ENCODE measurements at places on chromosomes 16 and 17.

DNA sequence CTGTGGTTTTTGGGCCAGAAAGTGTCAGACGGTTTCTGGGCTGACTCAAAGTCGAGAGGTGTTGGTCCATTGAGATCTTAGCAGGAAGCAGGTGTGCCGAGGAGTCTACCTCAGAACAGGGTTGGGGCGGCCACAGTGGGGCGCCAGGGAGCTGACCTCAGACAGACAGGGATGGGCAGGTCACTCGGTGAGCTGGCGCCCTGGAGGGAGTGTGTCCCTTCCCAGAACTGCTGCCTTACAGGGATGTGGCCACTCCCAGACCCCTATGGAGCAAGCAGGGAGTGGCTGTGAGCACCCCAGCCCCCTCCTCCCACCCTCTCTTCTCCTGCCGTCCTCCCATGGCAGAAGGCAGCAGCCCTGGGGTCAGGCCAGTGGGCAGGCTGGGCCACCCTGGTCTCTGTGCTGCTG, 14.0 kb upstream of the DPEP1 start:
- DNase-seq, result no peak

- no peak for DNase-seq
Observed at GRCh38 chr17:31820691-31821435, 38.2 kb downstream of the COPRS start.

DNA sequence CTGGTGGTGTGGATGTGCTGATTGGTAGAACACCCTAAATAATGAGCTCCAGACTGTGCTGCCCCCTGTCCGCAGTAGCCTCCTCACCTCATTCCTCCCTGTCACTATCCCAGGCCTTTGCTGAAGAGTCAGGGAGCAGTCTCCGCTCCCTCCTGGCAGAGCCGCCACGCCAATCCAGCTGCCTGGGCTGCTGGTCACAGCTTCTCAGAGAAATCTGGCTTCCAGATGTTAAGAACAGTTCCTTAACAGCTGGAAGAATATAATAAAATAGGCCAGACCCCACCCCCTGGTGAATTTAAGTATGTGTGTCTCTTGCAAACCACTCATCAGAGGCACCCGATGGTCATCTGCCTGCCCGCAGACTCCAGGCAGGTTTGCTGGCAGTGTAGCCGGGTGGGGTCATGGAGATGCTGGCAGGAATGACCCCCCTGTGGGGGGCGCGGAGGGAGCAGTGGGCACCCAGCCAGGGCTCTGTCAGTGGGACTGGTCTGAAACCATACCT, 161.0 kb downstream of the CCDC182 start:
- DNase-seq, result peak; percentile 32

DNA sequence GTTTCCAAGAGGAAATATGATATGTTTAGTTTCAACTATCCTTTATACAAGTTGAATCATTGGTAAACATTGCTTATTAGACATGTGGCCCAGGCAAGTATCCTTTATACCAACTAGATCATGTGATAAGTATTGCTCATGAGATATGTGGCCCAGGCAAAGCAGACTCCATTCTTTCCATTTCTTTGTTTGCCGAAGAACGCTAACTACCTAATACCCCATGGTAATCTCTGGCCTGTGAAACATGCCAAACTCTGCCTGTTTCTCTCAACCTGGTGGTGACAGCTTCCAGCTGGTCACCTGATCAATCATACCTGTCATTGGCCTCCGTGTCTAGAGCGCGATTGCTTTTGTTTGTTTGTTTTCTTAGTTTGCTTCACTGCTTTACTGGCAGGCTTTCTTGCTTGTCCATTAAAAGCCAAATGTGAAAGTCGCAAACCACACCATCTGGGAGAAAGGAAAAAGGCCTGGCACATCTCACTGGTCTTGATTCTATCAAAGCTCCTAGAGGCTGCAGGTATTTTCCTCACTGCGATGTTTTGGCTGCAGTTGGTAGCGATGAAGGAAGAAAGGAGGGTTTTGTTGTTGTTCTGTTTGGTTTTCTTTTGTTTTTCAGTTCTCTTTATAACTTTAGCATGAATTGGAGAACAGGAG, 686.2 kb downstream of the KCNJ2 start:
- no peak for DNase-seq

GRCh38 chr17:79984045-79984840, 51.4 kb downstream of the TBC1D16 start:
- no peak for DNase-seq

DNA sequence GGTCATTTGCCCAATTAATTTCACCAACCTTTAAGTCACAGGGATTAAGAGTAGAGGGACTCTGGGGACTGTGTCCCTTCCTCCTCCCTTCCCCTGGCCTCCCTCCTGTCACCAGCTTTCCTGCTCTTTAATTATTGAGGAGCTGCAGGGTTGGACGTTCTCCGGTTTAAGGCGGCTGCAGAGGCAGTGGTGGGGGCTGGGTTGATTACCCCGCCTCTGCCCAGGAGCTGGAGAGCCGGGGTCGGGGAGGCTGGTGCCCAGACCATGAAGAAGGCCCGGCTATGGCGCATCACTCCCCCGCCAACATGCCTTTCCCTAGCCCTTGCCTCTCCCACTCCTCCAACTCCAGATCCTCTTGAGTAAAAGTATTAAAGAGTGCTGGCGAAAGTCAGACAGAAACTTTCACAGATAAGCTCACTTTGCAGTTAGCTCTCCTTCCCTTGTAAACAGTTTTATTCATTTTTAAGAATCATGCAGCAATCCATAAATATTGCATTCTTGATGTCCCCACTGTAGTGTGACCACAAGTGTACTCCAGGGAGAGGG, 1.1 kb upstream of the FOXJ1 start:
- DNase-seq, result no peak

GRCh38 chr17:36808180-36808661, 129.1 kb upstream of the LHX1 start:
- no peak for DNase-seq

GRCh38 chr17:19004421-19005136, at the start of gene FAM83G:
Gene FAM83G (minus strand): TSS chr17:19004764. CDS start chr17:19004041, 723 bp downstream.
- no peak for DNase-seq

- DNase-seq, result no peak
Observed at GRCh38 chr16:1327619-1327947, 5.9 kb upstream of the BAIAP3 start.

- no peak for DNase-seq
Observed at GRCh38 chr17:11564589-11565380, 33.5 kb upstream of the DNAH9 start.

- DNase-seq, result no peak
Observed at GRCh38 chr17:78255953-78256706, 24.7 kb downstream of the TMEM235 start.

DNA sequence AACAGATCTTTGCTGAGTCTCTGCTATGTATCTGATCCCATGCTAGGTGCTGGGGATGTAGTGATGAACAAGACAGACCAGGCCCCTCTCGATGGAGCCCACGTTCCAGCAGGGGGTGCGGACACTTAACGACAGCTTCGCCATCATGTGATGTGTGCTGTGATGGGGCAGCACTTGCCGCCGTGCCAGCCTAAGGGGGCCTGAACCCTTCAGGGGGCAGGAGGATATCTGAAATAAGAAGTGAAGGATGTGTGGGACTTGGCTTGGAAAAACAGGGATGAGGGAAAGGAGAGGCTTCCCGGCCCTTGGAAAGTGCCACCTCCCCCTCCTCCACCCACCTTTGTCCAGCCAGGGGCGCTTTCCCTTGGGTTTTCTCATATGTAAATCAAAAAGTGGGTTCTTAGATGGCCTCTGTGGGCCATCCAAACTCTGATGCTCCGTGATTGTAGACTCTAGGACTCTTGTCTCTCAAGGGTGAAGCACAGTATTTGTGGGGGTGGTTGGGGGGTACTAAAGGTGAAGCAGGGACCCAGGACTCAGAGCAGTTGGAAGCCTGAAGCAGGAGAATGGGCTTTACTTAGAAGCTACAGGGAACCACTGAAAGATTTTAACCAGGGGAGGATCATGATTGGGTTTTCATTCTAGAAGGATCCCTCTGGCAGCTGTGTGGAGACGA, 4.0 kb upstream of the DLX3 start:
- no peak for DNase-seq

DNA sequence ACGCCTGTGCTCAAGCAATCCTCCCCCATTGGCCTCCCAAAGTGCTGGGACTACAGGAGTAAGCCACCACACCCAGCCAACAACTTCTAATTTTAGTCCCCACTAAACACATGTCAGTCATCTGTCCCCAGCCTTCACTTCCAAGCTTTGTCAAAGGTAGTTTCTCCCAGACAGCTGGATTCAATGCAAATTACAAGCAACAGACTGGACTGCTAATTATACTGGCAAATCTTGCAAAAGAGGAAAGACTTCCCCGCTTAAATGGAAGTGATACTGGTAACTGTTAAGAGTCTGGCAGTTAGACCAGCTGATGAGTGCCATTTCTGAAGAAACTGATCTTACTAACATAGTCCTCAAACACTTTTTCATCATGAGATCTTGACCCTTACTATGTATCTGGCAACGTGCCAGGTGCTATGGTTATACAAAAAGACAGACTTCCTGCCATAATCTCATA, 8.2 kb upstream of the GGA2 start:
- no peak for DNase-seq

GRCh38 chr16:72159801-72160200, 12.2 kb downstream of the PMFBP1 start:
- peak; percentile 1 for DNase-seq

- DNase-seq, result no peak
Observed at GRCh38 chr16:86180244-86180643, 281.3 kb downstream of the IRF8 start.

GRCh38 chr17:55410722-55411462, 10.7 kb downstream of the MMD start:
- no peak for DNase-seq

GRCh38 chr17:79945591-79946255, 89.9 kb downstream of the TBC1D16 start:
- DNase-seq, result no peak

DNA sequence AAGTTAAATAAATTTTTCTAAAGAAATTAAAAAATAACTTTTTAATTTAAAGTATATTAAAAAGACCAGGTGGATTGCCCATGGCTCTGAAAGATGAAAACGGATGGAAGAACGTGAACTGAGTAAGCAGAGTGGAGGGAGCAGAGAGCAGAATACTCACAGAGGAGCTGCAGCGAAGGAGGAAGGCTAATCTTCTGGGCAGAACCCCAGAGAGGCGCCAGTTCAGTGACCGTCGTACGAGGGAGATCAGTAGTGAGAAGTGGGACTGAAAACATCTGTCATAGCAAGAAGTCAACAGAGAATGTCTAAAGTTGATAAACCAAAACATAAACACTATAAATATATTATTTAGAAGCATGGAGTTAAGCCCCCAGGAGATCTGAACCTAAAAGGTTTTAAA, 34.9 kb downstream of the UBE2G1 start:
- DNase-seq, result no peak

- DNase-seq, result no peak
Observed at GRCh38 chr17:9976283-9977179, 71.5 kb upstream of the RCVRN start.
